Stromal cell of bone marrow (primary cell): ENCODE measurements at places on chromosomes 11 and 22.

DNA sequence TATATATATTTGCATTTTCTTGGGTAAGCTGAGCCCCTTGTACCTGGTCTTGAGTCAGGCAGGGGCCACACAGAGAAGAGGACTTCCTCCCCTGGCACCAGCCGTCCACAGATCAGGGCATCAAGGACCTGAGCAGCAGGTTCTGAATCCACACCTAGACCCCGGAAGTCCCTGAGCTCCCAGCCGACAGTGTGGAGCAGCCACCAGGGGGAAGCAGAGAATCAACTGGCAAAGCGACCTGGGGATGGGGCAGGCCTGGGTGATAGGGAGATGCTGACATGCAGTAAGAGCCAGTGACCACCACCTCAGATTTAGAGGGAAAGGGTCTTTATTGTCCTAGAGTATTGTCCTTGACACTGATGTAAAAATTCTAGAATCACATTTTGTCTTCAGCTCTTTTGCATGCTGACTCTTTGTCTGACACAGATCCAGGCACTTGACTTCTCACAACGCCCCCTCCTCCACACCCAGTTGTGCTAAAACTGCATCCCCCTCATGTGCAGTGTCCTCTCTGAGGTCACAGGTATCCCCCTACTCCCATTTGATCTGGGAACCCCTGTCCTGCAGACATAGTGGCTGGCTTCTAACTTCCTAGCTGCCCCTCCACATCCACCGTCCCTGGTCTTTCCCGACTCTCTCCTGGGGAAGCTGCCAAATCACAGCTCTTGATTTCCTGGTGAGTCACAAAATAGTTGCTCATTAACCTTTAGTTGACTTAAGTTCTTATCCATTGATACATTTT, 109.3 kb downstream of the GGTLC2 start:
- DNase-seq, result no peak

DNA sequence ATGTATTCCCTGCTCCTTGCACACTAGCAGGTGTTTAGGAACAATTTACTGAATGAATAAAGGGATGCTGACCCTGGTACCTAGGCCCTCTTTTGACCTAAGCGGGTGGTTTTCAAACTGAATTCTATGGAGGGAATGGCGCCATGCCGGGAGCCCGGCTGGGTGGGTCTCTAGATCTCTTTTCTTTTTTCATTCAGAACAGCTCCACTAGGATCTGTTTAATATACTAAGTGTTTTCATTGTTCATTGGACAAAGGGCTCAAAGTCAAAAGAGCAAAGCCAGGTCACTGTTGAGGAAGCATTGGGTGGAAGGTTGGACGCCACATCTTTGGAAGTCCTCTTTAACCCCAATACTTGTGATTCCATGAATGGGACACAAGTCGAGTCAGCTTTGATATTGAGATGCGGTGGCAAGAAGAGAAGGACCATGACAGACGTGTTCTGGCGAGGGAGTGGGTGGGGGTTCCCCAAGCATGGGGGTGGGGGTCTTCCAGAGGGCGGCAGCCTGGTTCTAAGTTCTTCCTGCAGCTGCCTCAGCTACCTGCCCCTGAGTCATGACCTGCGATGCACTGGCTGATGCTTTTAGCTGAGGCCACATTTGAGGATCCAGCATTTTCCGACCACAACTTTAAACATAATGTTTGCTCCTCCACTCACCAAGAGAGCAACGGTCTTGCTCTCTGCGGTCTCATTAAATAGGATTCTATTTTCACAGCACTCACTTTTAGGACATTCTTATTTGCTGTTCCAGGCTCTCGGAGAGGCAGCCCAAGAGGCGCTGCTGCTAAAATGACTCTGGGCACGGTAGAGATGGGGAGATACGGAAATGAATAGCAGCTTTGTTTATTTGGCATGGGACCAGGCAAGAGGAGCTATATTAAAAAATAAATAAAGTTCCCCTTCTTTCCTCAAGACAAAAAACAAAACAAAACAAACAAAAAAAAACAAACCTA, 100.6 kb downstream of the FBXO7 start:
- DNase-seq, result no peak

DNA sequence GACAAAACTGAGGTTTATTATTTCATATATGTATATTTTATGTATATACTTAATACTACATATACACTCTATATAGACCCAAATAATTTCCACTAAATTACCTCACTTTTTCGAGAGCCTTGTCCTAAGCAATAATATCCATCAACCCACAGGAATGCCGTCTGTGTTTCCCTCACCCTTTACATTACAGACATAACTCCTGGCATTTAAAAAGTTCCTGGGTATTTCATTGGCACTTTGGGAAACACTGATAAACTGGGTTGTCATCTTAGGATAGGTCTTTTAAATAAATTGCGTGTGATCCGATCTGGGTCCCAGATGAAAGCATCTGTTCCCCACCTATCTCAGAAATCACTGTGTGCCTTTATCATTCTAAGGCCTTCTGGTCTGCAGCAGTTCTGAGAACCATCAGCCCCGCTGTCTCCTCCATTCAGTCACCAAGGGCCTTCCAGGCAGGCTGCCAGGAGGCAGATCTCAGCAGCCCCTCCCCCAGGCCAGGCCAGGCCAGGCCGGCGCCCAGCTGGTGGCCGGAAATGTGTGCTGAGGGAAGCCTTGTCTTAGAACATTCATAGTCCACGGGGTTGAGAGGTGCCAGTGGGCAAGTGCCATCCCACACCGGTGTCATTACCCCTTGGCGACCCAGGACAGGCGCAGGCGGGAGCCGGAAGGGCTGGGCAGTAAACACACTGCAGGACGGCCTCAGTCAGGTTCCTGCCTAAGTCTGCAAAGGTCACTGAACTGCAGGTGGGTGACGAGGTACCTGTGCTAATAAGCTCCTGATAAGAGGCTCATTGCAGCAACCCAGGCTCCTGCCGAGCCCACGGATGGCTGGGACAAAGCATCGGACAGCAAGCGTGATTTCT, 3.3 kb downstream of the FGF19 start:
- DNase-seq, result peak; percentile 19

GRCh38 chr22:19432133-19432851, at the start of gene MRPL40:
MRPL40 (plus strand) TSS chr22:19432545; CDS start chr22:19432555, 10 bp downstream.
- DNase-seq, result peak; percentile 90

DNA sequence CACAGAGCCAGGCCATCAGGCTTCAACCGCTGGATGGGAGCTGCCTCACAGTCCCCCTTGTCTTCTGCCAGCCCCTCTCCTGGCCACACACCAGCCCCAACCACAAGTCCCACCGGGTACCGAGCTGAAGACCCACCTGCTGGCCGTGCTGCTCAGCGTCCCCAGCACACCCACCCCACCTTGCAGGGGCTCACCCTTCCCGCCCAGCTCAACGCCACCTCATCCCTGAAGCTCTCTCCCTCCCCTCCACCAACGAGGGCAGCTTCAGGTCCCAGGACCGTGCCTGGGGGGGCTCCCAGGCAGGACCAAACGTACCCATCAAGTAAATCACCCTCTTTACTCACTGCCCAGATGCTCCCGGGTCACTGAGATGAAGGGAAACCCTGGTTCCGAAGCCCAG, 141.0 kb downstream of the CRYBB2 start:
- DNase-seq, result no peak

DNA sequence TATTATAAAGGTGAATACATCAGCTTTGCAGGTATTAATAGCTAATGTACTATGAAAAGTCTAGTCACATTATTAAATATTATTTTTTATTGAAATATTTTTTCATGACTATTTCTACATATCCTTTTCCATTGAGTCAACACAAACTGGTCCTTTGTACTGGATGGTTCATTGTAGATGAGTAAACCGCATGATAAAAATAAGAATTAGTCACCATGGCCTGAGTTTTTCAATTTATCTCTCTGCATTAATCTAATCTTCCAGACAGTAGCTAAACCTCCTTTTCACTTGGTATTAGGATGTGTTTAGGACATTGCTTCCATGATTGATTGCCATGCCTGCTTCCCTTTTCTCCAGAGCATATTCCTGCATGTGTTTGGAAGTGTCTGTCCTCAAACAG, 439.4 kb upstream of the ARHGAP42 start:
- DNase-seq, result no peak

GRCh38 chr11:117204283-117205080, 5.3 kb downstream of the TAGLN start:
- DNase-seq, result no peak
